Amygdala (tissue), 56 donors: ENCODE measurements at places on chromosomes 12 and 14.

GRCh38 chr14:105937253-105938054 lies 411.1 kb downstream of the TMEM121 start:
- DNase-seq, result no peak

GRCh38 chr14:27006570-27006969 lies 408.7 kb upstream of the NOVA1 start:
- DNase-seq, result no peak

- DNase-seq, result no peak
These were observed 372.2 kb downstream of the TMEM121 start for GRCh38 chr14:105898482-105899010.

DNA sequence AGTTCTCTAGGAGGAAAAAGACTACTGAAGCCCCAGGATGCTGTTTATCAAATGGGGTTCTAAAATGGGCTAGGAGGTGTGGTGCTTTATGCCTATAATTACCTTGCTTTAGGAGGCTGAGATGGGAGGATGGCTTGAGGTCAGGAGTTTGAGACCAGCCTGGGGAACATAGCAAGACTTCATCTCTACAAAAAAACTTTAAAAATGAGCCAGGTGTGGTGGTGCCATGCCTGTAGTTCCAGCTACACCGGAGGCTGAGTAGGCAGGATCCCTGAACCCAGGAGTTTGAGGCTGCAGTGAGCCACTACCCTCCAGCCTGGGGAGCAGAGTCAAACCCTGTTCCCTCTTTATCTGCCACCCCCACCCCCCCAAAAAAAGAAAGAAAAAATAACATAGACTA lies 23.3 kb upstream of the SLC2A3 start:
- DNase-seq, result no peak

GRCh38 chr12:27436029-27436428 lies 10.5 kb upstream of the SMCO2 start:
- DNase-seq, result no peak

- no peak for DNase-seq
These were observed 795 bp downstream of the SMAGP start for GRCh38 chr12:51269174-51270066.

DNA sequence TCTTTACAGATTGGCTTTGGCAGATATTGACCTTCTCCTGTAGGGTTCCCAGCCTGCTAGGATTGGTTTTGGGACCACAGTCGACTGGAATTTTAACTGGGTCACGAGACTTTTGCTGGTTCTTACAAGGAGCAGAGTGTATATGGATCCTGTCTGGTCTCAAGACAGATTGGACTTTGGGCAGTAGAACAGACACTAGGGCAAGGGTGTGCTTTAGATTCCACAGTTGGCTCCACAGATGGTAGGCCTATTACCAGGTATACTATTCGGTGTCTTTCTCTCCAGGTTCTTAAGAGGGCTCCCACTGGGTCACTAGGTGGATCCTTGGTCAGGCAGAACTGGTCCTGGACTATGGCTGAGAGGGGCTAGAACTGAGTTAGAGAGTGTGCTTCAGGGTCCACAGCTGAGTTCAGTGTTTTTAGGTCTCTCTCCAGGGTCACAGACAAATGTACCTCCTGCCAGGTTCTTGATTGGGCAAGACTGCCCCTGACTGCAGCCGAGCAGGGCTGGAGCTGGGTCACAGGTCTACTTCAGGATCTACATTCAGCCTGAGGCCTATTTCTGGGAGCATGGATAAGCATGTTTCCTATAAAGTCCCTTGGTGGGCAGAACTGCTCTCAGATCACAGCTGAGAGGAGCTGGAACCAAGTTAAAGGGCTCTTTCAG lies 460.2 kb downstream of the TMEM117 start:
- no peak for DNase-seq

DNA sequence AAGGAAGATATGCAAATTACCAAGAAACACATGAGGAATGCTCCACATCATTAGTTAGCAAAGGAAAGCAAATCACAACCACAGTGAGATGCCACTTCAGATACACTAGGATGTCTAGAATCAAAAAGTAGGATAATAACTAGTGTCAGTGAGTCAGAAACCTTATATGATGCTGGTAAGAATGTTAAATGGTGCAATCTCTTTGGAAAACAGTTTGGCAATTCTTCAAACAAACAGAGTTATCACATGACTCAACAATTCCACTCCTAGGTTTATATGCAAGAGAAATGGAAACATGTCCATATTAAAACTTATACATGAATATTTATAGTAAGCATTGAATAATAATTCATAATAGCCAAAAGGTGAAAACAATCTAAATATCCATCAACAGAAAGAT lies 220.9 kb downstream of the FOXG1 start:
- DNase-seq, result no peak

DNA sequence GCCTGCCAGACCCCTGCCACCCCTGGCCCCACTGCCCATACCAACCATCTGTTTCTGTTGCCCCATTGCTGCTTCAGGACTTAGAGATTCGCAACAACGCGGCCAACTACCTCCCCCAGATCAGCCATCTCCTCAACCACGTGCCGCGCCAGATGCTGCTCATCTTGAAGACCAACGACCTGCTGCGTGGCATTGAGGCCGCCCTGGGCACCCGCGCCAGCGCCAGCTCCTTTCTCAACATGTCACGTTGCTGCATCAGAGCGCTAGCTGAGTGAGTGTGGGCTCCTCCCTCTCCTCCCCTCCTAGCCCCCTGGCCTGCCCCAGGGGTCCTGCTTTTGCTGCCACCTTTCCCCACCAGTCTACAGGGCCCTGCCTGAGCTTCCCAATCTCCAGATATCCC lies 131.5 kb downstream of the ADCK1 start:
- no peak for DNase-seq

GRCh38 chr14:68268197-68268596 lies 448.6 kb downstream of the RAD51B start:
- no peak for DNase-seq

DNA sequence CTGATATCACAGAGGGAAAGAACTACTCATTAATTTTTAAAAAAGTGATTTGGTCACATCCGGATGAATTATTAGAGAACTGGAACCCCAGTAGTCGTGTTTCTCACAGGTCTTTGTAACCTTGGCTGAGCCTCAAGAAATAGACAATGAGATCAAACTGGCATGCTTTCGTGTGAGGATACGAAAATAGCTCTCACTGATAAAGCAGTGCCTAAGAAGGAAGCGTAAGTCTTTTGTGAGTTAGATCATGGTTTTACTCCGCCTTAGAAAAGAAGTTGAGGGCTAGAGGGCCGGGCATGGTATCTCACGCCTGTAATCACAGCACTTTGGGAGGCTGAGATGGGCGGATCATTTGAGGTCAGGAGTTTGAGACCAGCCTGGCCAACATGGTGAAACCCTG lies 33.8 kb upstream of the GALNT16 start:
- no peak for DNase-seq

DNA sequence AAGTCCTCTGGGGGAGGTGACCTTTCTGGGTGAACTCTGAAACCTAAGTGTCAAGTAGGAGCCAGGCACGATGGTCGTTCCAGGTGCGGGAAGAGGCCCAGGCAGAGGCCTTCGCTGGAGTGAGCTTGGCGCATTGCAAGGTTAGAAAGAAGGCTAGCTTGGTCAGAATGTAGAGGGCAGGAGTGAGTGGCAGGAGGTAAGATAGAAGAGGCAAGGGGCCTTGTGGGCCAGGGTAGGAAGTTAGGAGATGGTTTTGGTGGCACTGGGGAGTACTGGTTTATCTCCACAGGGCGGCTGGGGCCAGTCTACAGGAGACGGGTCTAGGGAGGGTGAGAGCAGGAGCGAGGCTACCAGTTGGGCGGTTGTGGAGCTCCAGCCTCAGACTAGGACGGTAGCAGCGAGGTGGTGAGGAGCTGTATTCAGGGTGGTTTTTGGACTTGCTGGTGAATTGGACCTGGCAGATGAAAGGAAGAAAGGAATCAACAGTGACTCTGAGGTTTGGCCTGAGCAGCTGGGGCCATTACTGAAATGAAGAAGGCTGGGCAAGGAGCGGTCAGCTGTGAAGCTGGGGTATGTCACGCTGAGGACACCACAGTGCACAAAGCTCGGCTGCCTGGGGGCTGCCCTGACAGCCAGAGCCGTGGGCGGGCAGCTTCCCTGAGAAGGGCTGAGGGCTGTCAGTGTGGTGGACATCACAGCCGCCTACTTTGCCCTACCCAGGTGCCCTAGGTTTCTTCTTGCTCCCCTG lies 9.0 kb downstream of the MLXIP start:
- no peak for DNase-seq

- no peak for DNase-seq
These were observed 60.7 kb downstream of the GALNT8 start for GRCh38 chr12:4780641-4781611.

GRCh38 chr12:97336900-97337751 lies 125.5 kb upstream of the RMST start:
- no peak for DNase-seq

DNA sequence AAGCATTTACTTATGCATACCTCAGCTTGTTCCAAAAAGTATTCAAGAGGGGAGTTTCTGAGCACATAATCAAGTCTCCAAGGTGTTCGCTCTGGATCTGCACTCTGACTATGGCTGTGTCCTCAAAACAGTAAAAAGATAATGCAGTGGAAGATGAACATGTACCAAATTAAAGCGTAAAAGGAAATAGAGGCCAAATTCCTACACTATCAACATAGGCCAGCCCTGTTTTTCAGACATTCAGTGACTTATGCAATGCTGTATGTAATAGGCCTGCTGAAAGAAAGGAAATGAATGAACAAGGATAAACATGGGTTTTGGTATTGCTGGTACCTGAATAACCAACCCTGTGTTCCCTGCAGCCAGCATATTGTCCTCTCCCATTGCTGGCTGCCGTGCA lies 115.7 kb downstream of the SAMD4A start:
- DNase-seq, result no peak

DNA sequence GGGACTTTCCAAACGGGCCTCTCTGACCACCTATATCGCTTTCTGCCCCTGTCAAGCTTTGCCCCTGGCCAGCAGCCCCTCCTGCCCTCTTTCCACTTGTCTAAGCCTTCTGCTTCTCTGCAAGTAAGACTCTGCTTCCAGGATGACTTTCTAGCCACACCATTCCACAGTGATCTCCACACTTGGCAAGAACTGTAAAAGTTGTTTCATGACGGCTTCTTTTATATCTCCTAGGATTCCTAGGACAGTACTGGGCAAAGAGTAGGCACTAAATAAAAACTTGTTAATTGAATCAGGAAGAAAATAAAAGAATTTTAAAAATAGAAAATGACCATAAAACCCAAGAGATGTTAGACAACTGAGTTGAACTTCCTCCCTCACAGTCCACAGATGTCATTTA lies 1.8 kb upstream of the PTPN21 start:
- no peak for DNase-seq

DNA sequence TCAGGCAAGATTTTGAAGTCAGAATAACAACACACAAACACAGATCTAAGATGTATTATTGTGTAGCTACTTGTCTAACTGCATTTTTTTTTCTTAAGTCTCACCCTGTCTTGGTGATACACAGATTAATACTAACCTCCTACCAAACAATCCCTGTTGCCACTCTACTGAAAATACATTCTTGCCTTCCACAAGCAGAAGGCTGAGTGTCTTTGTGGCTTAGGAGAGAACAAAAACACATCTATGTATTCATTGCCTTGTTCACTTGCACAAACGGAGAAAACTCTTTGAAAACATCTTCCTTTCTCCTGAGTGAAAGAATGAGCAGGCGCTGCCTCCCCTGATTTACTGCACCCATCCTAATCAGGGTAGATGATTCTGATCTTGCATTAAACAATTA lies 642.2 kb downstream of the DIO2 start:
- no peak for DNase-seq

DNA sequence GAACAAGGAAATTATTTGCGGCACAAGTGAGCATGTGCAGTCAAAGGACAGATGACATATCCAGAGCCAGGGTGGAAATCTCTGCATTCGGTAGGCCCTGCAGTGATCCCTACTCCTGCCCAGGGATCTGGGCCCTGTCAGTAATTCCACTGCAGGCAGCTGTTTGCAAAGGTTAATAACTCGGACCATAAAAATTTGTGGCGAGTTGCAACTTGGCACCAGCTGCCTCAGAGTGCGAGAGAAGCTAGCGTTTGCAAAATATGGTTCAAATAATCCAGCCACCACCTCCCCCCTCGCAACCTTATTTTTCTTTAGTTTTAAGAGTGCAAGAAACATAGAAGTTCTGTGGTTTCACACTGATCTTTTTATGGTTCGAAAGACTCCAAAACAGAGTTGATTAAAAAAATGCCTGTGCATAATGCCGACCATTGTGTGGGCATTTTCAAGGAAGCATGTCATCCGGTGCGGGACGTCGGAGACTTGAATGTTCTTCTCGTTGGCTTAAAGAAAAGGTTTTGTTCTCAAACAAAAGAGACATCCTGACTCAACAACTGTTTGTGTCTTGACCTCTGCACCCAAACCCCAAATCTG lies 224.5 kb downstream of the BCL11B start:
- DNase-seq, result no peak

GRCh38 chr14:98893675-98894074 lies 378.3 kb downstream of the BCL11B start:
- no peak for DNase-seq

DNA sequence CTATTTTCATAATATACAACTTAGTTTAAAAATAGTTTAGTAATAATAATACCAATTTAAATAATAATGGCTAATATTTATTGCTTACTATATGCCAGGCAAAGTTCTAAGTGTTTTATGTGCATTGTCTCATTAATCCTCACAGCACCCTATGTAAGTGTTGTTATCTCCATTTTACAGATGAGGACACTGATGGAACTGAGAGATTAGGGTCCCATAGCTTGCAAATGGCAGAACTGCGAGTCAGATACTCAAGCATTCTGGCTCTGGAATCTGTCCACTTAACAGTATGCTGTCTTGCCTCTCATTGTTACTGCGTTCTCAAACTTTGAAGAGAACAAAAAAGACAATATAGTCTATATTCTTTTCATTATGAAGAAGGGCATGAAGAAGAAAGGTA lies 19.0 kb downstream of the AP5M1 start:
- DNase-seq, result no peak

- no peak for DNase-seq
These were observed 405.6 kb downstream of the GXYLT1 start for GRCh38 chr12:41739066-41739465.

- no peak for DNase-seq
These were observed 45.0 kb upstream of the NUAK1 start for GRCh38 chr12:106183735-106184134.

DNA sequence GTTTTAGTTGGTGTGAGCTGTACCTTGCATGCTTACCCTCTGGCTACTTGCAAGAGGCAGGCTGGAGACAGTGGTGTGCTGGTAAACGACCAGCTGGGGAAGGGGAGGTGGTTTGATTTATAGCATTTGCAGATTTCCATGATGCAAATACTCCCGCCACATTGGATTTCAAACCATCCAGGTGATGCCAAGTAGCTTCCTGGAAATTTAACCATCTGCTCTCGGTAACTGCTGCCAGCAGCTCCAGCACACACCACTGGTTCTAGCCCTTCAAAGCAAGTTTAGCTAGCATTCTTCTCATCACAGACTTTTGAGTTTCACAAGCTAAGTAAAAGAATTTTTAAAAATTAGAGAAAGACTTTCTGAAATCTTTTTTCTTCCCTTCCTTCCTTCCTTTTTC lies 104.5 kb upstream of the AMIGO2 start:
- DNase-seq, result no peak

- no peak for DNase-seq
These were observed 111.1 kb upstream of the AMIGO2 start for GRCh38 chr12:47190905-47191304.

GRCh38 chr12:21336656-21337055 lies 1.9 kb upstream of the SLCO1A2 start:
- DNase-seq, result peak; percentile 55

- no peak for DNase-seq
These were observed 41.3 kb upstream of the HIF1A start for GRCh38 chr14:61654026-61654425.
